NCI-H2227 treated with DMSO at 0.1 percent for 48 hours (cell line): ENCODE measurements at places on chromosomes 6 and 20.

GRCh38 chr6:56246881-56247653 lies at the start of gene COL21A1:
TSS of gene COL21A1 (minus strand) at chr6:56247580. CDS start at chr6:56182618, 64,962 bp downstream.
- no peak for DNase-seq

DNA sequence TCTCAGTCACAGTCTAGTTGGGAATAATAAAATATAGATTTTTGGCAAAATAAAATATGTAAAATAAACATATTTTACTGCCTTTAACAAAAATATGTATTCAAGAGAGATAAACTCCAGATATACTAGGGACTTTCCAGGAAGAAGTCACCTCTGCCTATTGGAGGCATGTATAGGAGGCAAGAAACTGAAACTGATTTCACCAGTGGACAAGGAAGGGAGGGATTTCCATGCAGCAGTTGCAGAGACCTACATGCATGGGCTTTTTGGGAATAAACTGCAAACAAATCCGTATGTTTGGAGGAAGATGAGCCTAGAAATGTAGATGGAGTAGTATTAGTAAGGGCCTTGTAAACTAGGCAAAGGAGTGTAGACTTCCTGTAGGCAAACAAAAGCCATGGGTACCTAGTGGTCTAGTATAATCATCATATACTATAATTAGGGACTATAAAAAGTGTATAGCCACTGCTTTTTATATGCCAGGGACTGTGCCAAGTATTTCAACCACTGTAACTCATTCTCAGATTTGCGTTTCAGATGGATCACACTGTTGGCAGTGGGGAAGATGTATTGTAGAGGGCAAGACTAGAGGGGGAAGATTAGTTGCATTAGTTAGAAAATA lies 38.9 kb downstream of the CD109 start:
- no peak for DNase-seq

DNA sequence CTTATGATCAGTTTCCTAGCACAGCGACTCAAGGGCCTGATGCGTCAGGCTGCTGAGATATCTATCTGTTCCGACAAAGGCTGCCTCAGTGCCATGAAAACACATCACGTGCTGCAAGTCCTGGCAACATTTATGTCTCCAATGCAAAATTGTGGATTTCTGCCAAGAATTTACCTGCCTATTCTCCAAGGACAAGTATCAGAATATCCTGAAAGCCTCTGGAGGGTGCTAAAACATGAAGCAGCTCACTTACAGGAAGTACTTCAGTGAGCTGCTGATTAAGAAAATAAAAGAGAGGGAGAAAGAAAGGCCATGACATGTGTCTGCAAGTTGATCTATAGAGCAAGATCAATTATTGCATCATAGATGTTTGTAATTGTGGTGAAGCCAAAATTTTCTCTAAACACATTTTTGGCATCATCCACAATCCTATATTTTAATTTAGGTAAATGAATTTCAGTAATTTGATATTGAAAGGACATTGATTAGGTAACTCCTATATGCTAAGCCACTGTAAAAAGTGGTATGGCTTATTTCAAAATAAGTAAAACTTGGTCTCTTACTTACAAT lies 25.8 kb upstream of the TPBG start:
- no peak for DNase-seq

DNA sequence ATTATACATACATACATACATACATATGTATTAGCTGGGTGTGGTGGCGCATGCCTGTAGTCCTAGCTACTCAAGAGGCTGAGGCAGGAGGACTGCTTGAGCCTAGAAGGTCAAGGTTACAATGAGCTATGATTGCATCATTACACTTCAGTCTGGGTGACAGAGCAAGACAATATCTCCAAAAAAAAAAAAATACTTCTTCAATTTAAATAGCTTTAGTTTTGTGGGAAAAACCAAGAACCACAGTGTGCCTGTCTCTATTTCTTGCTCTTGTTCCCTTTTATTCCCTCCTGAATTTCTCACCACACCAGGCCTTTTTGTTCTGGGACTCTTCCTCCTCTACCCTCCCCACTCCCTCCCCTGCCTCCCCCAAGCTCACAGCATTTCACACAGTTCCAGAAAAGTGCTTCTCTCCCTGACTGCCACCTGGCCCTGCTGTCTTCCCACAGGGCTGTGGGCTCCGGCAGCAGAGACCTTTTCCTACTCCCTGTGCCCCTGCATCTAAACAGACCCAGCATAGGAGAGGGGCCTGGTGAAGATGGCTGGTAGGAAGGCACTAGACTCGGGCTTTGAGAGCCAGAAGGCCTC lies 1.3 kb downstream of the C20orf203 start:
- DNase-seq = no peak

DNA sequence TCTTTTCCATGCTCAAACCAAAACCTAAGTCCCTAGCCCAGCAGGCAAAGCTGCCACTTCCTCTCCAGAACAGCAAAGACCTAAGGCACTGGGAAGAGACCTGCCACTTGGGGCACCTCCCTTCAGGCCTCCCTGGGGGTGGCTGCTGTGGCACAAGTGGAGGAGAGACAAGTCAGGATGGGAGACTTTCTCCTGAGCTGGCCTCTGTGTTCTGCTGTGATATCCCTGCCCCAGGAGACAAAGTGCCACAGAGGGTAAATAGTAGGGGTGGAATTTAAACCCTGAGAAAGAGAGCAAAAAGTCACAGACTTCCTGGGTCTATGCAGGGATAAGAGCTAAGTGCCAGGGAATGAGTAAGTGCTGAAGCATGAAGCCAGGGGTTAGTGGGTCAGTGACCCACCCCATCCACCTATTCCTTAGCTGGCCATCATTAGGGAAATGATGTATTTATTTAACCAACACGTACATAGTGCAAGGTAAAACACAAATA lies 84.2 kb downstream of the MRPL14 start:
- no peak for DNase-seq

- DNase-seq = no peak
Observed at GRCh38 chr6:146984251-146984924, 219.8 kb upstream of the STXBP5 start.

GRCh38 chr6:26087284-26088115 lies at the start of gene HFE:
TSS of gene HFE (plus strand) at chr6:26087429. CDS start at chr6:26087441, 12 bp downstream.
- DNase-seq = no peak

- DNase-seq = no peak
Observed at GRCh38 chr6:15945593-15946159, 183.2 kb upstream of the MYLIP start.

DNA sequence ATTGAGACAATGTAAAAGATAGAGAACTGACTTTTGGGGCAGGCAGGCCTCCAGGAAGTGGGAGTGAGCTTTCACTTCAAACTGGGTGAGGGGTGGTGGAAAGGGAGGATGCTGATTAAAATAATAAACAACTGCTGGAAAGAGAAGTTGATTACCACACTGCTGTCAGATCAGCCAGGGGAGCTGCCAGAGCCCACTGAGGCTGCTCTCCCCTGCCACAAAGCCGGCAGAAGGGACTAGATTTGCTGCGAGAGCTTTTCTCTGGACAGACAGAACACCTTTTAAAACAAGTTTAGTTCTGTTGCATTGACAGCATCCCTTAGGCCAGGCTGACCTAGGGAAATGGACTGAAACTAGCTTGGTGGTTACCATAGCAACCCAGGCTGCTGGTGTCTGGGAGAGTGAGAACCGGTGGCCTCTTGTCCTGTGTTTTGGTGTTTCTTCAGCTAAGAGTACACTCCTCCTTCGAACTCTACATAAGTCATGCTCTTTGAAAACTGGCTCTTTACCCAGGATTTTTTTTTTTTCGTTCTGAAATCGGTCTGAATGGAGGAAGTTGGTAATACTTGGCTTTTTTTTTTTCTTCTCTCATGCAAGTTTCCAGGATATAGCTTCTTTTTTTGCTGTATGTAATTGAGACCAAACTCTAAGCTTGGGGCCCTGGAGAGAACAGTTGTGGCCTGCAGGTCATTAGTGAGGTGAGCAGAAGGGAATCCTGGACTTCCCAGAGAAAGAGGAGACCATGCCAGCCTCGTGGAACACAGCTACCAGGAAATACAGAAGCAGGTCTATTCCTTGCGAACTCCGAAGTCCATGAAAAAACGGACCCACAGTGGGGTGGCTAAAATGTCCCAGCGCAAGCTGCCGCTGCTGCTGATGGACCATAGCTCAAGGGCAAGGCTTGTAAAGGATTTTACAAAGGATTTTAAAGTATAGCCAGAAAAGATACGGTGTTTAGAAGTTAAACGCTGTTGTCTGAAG lies 374.4 kb downstream of the UTRN start:
- peak; percentile 10 for DNase-seq

DNA sequence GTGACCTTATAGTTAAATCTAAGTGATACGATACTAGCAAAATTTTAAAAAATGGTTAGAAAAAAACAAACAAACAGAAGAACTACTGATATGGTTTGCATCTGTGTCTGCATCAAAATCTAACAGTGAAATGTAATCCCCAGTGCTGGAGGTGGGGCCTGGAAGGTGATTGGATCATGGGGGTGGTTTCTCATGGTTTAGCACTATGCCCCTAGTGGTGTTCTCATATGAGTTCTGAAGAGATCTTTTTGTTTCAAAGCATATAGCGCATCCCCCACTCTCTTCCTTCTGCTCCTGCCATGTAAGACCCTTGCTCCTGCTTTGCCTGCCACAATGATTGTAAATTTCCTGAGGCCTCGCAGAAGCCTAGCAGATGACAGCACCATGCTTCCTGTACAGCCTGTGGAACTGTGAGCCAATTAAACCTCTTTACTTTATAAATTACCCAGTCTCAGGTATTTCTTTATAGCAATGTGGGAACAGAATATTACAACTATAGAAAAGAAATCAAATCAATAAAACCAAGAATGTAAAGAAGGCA lies 5.4 kb downstream of the FBXL4 start:
- no peak for DNase-seq

DNA sequence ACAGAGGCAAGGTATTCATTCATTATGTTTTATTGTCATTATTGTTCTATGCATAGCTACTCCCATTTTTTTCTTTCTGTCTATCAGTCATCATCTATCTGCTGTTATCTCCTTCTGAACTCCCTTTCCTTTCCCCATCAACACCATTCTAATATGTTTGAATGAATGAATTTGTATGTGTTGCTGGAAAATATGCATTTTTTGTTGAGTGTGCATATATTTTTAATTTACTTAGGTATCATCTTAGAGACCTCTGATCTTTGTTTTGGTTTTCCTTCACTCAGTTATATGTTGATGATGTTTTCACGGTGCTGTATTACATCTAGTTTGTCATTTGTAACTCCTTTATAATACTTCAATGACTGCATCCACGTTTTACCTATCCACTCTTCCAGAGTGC lies 12.1 kb upstream of the PRL start:
- no peak for DNase-seq

- no peak for DNase-seq
Observed at GRCh38 chr6:20875369-20875963, 341.2 kb downstream of the CDKAL1 start.

GRCh38 chr20:2695206-2695983 lies 2.8 kb downstream of the EBF4 start:
- DNase-seq = no peak

DNA sequence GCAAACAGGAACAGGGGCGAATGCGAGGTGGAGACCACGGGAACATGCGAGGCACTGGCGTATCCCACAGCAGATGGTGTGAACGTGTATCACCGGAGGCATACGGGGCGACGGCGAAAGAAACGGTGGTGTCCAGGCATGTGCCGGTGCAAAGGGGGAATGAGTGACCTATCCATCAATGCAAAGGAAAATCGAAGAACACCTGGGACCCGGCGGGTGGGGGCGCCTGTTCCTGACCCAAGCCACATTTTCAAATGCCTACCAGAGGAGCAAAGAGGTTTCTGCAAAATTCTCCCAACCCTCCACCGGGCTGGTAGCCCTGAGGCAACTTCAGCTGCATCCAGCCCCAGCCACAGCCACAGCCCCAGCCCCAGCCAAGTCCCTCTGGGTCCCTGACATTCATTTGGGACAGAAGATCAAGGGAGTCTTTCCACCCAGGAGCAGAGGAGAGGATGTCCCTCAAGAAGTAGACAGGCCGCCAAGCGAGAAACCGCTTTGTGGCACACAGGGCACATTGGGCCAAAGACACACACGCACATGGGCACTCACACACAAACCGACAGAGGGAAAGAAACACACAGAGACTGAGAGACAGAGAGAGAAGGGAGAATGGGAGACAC lies 164.0 kb upstream of the ZNF337 start:
- no peak for DNase-seq

GRCh38 chr6:156062091-156062563 lies 606.5 kb upstream of the NOX3 start:
- DNase-seq = no peak

- no peak for DNase-seq
Observed at GRCh38 chr6:2085657-2086056, 159.7 kb downstream of the GMDS start.

DNA sequence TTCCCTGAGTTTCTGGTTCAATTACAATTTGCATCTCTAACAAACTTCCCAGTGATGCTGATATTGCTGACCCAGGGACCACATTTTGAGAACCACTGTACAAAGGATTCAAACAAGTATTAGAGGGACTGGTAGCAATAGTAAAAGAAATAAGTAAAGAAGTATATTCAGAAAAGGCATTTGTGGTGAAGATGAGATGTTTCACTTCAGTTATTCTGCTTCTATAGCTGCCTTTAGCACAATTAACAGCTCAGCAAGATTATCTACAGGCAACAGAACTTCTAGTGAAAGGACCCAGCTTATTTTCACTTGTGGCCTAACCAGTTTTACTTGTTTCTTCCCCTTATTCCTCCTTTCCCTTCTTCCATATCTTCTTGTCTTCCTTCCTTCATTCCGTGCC lies 149.4 kb downstream of the PHF3 start:
- no peak for DNase-seq

DNA sequence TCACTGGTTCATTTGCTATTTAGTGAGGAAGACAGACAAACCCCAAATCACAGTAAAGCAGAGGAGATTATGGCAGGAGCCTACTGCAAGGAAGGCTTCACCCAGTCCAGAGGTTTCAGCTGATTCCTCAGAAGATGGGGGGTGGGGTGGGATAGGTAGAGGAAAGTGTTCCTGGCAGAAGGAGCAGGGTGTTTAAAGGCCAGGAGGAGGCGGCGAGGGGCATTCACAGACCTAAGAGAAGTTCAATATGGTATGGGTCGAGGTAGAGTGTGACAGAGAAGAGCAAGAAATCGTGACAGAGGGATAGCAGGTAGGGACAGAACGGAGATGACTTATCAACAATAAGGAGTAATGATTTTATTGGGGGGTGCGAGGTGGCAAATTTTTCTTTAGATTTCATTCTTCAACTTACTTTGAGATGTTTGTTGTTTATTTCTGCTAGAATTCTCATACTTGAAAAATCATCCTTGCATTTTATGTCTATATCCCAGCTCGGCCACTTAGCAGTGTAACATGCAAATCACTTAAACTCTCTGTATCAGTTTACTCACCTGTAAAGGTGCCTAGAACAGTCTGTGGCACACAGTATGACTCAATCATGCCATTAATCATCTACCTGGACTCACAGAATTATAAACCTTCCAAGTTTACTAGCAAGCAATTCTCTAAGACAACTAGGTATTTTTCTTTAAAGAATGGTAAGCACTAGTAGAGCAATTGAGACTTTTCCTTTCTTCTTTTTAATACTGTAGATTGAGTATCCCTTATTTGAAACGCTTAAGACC lies 176.7 kb downstream of the REV3L start:
- DNase-seq = no peak

GRCh38 chr6:123802351-123802696 lies 1.3 kb upstream of the NKAIN2 start:
- DNase-seq = no peak

GRCh38 chr6:145028144-145028818 lies 707.0 kb downstream of the EPM2A start:
- DNase-seq = peak; percentile 10
